ENCODE measurements at places on chromosomes 11 and 22.

DNA sequence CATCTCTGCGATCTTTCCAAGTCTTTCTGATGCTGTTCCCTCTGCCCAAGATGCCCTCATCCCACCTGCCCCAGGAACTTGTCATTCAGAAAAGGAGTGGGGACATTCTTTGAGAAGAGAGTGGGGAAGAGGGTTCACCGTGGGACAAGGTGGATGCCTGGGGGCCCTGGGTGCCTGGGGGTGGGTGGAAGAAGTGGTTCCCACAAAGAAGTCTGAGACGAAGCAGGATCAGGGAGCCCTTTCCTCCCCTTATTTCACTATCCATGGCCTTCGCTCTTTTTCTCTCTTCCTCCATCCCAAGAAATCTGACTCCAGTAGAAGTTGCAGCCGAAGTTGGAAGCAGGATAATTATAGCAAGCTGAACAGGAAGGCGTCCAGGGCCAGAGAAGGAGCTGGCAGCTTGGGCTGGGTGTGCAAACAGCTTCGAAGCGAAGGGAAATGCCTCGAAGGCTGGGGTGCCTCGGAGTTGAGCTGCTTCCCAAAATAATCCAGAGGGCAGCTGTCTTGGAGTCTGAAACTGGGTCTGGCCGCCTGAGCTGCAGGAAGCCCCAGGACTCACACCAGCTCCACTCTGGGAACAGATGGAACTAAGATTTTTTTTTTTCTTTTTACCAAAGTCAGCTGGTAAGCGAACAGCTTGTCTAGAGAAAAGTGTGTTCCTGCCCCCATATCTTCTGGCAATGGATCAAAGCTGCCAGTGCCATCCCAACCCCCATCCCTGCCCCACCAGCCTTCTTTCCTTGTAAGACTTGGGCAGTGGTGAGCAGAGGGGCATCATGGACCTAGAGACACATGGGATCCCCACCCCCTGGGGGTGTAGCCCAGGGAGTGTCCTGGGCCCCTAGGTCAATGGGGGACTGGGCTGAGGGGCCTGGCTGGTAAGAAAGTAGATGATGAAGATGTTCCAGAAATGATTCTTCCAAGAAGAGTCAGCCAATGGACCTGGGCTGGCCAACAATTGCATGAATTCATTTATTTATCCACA lies 31.5 kb downstream of the PARVG start:
- peak; percentile 5 for DNase-seq

DNA sequence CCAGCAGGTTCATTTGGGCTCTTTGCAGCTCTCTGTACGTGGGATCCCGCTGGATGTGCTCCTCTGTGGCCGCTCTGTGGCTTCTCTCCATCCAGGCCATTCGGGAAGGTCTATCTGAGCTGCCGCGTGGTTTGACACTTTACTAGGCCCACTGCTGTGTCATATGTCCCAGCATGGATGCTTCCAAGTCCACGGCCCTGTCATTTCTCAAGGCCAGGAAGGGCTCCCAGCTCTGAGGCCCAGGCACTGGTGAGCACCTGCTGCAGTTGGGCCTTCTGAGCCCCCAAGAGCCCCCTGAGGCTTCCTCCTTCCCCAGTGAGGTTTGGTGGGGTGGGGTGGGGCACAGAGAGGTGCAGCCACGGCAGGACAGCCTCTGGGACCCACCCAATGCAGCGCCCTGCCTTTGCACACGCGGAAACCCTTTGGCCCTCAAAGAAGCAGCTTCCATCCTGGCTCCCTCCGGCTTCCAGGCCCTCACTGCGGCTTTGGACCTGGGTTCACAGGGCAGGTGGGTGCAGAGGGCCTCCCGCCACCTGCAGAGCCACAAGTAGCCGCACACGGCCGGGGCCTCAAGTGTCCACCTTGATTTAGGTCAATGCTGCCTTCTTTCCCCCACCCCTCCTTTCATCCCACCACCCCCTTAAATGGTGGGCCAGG lies 44.5 kb upstream of the FGF3 start:
- no peak for DNase-seq

DNA sequence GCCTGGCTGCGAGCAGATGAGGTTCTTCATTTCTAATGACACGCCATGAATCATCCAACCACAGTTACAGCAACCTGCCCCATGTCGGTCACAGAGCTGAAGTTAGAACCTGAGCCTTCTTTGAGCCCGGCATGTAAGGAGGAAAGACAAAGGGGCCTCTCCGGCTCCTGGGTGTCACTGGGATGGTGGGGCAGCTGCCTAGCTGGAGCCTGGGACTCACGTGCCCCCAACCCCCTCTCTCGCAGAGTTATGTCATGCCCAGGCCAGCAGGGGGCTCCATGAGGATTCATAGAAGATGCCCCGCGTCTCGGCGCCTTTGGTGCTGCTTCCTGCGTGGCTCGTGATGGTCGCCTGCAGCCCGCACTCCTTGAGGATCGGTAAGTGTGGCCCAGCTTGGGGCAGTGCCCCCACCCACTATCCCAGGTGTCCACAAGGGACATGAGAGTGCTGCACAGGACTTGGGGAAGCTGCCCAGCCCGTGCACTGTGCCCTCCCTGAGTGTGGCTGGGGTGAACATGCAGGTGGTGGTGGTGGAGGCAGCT lies 148.5 kb downstream of the GRIK4 start:
- DNase-seq: peak; percentile 84

GRCh38 chr22:37564111-37564711 lies 3.9 kb downstream of the CDC42EP1 start:
- DNase-seq: no peak

DNA sequence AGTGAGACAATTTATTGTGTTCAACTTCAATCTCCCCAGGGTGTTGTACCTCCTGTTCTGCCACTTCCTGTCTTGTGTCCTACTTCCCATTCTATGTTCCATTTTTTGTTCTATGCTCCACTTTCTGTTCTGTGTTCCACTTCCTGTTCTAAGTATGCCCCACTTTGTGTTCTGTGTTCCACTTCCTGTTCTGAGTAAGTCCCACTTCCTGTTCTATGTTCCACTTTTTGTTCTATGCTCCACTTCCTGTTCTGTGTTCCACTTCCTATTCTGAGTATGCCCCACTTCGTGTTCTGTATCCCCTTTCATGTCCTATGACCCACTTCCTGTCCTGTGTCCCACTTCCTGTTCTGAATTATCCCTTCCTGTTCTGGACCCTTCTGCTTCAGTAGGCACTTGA lies 732.7 kb downstream of the TBC1D22A start:
- no peak for DNase-seq

All from NCI-H82 (cell line).